ENCODE measurements at places on chromosomes 12 and 14.

- no peak for DNase-seq
These were observed 93.5 kb downstream of the LMNTD1 start for GRCh38 chr12:25459541-25459951.

DNA sequence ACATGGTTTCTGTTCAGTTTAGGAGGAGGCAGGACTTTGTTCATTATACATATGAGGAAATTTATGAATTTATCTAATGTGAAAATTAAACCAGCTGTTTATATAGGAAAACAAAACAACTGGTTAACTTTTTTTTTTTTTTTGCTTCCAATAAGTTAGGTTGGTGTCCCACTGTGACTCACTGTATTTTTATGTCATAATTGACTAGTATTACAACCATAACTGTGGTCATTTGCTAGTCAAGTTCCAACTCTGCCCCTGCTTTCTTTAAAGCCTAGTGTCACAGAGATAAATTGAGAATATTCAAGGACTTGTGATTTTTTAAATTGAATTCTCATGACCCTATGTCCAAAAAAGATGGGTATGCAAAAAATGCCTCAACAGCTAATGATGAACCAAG, 227.7 kb downstream of the BCAT1 start:
- DNase-seq: no peak

GRCh38 chr12:31037931-31038330, 35.7 kb upstream of the DDX11 start:
- DNase-seq: no peak

GRCh38 chr12:41709463-41710285, 435.0 kb downstream of the GXYLT1 start:
- DNase-seq: no peak

DNA sequence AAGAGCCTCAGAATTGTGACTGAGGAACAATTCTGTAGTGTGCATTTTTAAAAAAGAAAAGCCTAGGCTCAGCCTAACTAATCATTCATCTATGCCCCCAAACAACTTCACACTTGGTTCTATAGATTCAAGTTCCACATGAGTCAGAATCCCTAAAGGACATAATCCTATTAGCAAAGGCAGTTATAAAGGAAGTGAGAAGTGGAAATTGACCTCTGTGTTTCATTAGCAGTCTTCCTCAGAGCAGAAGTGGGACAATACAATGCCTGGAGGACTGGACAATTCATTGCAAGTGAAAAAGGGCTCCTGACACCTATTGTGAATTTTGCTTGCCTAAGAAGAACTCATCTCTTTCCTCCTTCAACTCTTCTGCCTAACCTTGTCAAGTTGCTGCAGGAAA, 222.3 kb downstream of the PTPRO start:
- DNase-seq: no peak

DNA sequence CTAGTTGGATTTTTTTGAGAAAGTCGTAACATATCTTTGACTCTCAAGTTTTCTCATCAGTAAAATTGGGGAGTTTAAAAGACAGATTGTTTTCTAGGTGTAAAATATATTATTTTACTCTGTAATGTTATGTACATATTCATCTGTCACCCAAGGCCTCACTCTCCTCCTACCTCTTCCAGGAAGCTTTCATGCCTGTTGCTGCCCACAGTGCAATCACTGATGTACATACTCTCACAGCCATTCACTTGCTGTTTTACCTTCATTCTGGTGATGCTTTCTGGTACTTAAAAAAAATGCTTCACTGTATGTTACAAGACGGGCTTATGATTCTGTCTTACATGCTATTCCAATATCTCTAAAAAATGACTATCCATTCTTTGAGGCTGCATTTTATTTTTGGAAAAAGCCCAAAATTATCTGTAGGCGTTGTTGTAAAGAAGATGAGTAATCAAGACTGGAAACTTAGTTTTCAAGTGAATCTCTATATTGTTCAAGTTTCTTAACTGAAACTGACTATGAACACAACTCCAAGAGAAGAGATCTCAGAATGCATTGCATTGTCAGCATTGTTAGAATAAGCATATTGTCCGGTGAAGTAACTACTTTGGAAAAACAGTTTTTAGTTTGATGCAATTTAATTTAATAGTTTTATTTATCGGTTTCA, 82.5 kb downstream of the LMO3 start:
- no peak for DNase-seq

- DNase-seq: no peak
These were observed 19.3 kb downstream of the CYP46A1 start for GRCh38 chr14:99703381-99703780.

GRCh38 chr12:118690506-118690905, 290.8 kb upstream of the SRRM4 start:
- DNase-seq: no peak

DNA sequence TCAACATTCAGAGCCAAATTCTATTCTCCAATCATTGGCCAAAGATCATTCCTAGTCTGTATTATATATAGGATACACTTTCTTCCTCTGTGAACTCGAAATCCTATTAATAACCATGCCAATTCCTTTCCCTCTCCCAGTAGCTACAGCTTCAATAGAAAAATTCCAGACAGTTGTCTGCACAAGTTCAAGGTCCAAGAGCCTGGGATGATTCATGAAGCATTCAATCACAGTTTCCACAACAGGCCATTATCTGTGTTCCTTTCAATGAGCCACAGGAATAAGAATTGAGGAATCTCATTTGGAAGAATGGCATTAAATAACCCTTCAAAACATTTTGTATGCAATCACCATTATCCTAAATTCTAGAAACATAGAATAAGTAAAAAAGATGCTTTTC, 437.4 kb downstream of the RMST start:
- DNase-seq: no peak

DNA sequence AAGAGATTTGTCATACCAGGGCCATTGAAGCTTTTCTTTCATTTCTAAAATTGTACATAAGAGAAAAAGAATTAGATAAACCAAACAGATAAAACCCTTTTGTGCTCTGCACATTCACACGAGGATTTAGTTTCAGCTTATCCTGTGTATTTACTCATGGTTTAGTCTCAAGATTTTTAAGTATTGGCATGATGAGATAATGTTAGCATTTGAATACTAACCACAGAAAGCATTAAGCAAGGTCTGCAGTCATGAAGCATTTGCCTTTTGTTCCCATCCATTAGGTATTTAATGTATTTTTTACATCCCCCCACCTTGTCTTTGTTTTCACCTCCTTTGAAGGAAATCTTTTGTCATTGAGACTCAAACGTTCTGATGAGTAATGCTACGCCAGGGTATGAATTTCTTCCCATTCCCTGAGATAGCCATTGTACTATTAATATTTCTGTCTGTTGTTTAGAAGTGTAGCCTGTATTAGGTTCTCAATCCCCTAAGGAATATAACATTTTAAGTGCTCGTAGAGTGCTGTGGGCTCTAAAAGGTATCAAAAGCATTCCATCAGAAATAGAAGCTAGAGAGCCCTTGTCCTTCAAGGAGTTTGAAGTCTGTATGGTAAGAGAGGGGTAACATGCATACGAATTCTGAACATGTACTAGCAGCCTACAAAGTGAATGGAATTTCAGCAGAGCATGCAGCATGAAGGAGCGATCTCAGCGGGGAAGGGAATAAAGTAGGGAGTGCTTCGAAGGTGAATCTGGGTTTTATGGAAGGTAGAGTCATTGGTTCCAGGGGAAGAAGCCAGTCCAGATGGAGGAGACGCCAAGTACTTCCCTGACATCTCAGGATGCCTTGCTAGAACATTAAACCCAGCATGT, 22.3 kb downstream of the CRADD start:
- no peak for DNase-seq

DNA sequence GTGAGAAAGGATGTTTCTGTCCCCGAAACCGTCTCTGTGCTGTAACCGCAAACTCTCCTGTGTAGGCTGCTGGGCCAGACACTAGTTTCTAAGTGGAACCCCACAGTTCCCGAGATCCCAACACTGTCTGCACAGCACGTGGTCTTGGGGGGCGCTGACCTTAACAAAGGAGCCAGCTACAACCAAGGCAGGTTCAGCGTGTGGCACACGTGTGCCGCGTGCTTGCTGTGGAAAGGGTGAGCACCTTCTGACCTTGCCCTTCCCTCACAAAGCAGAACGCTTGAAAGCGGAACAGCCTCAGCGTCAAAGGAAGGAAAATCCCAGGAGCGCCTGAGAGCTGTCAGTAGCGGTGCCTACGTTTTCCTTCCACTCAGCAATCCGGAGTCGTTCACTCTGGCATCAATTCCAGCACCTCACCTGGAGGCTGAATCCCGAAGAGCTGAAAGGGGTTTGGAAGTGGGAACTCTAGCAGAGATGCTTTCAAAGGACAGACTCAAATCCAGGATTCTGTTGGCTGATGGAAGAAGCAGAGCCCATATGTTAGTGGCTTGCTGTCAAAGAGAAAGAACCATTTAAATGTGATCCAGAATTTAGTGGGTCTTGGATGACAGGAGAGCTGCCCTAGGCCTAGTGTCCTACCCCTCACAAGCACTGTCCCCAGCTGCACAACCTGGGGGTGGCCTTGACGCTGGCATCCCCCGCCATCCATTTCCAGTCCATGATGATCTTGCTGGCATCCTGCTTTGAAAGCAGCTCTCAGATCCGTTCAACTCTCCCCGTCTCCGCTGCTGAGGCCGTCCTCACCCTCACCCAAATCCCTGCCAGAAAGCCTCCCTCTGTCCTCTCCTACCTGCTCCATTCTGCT, 27.1 kb downstream of the CCDC92 start:
- no peak for DNase-seq

DNA sequence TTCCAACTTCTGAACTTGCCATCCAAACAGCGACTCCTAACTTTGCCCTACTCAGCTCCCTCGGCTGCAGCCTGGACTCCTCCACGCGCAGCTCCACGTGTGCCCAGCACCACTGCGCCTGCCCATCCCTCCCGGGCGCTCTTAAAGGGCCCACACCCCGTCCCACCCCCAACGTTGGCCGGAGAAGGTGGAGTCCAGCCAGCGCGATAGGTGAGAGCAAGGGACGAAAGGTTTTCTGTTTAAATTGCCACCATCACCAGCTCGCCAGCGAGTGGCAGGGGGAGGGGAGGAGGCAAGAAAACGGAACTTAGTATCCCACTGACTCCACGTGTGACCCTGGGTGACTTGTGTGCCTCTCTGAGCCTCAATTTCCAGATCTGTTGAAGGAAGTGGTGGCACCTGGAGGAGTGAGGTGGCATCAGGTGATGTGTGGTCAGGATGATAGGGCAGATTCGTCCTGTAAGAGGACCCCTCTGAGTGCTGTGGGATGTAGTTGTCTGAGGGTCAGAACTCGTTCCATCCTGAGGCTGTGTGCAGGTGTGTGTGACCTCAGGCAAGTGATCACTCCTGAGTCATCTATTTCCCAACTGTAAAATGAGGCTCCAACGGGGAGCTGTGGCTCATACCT, 59.7 kb downstream of the TRPV4 start:
- DNase-seq: no peak

DNA sequence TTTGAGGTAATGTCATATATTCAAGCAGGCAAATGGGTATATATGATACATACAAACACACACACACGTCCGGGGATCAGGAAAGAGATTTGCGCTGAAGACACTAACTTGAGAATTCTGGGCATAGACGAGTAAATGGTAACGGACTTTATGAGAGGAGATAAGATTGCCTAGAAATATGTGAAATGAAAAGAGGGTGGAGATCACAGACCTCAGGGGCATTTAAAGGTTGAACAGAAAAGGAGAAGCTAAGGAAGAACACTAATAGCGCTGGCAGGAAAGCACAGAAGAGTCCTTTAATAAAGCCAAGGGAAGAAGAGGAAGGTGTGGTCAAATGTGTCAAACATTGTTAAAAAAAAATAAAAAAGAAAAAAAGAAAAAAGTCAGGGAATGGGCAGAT, 13.1 kb downstream of the CRY1 start:
- no peak for DNase-seq

DNA sequence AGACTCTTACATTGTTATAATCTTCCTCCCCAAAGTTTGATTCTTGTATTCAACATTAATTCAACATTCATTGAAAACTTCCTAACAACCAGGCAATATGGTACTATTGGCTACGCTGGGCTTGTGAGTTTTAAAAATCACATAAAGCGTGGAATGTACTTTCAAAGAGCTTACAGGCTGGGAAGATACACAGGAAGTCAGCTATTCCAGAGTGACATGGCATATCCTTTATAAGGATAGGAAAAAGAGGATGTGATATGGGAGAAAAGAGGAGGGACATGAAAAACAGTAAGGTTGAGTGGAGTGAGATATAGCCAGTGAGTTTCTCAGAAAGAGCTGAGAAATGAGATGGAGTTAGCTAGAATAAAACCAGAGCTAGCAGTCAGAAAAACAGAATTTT, 103.6 kb upstream of the ATF7IP start:
- no peak for DNase-seq

DNA sequence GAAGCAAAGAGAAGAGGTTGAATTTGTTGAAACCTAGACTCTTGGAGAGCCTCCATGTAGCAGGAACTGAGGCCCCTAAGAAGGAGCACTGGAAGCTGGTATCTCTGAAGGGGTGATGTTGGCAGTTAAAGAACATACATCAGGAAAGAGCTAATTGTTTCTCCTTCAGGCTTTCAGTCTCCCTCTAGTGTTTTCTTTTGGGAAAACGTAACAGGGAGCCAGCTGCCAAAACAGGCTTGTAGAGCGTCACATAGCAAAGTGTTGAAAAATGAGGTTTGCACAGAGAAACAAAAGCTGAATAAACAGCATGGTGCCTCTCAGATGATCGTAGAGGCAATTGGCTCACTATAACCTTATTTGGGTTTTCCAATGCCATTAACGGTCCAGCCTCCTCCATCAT, 46.9 kb upstream of the CAND1 start:
- DNase-seq: no peak

DNA sequence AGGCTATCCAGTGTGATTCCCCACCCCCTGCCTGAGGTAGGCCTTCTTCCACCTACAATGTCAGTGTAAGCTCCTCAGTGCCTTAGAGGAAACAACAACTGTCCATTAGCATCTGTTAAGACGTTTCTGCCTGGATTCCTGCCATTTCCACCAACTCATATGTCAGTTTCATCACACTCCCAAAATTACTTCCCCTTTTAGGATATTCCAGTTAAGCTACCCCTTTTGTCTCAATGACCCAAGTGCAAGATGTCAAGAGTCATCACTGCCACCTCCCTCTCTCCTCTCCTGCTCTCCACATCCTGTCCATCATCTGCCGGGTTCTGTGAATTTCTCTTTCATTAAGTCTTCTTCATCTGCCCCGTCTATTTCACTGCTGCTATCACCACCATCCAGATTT, 189.4 kb downstream of the DPF3 start:
- DNase-seq: no peak

All from stimulated activated naive CD4-positive, alpha-beta T cell treated with Interleukin-2 at 50 U/mL for 16 hours (primary cell).